ENCODE measurements at places on chromosomes 3 and 15.

DNA sequence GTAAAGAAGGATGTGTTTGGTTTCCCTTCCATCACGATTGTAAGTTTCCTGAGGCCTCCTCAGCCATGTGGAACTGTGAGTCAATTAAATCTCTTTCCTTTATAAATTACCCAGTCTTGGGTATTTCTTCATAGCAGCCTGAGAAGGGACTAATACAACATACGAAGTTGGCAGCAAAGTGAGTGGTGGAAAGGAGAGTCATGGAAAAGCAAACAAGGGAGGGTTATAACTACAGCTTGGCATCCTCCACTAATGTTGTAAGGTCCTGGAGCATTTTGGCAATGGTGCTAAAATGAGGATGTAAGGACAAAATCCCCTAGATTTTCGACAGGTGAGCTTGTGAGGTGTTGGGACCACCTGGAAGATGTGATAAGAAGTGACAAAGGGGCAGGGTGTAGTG, 5.8 kb upstream of the TMEM41A start:
- no peak for DNase-seq

DNA sequence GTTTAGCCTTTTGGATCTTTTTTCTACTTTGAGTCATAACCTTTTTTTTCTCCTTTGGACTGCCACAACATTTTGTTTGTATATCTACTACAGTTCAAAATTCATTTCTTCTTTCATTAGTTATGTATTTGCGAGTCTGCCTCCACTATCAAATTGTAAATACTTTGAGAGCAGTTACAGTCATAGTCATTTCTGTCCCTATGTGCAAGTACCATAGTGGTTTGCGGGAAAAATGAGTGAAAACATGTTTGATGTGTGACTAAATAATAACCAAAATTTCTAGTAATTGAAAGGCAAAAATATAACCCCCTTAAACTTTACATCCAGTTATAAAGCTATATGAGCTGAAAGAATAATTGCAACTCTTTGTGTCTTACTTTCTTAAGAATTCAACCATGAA, 45.8 kb upstream of the CCDC50 start:
- DNase-seq: no peak

DNA sequence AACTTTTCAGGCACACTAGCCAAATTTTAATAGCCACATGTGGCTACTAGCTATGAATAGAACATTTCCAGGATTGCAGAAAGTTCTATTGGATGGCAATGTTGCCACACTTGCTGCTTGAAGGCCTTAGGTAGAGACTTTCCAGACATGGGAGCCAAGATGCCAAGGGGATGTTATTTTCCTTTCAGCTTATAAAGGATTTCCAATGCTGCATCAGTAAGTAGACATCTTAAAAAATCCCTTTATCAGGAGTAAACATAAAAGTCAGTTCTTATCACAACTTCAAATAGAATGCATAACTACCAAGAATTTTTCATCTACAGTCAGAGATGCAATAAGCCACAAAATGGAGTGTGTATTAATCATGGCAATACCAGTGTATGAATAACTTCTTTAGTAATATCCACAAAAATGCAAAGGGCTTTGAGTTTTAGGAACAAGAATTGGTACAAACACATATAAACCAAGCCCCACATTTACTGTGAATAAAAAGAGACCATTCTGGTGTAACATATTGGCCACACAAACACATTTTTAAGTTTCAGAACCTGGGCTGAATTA, 457.1 kb upstream of the ADAMTS9 start:
- no peak for DNase-seq

GRCh38 chr3:152737021-152737908, 97.7 kb upstream of the P2RY1 start:
- no peak for DNase-seq

DNA sequence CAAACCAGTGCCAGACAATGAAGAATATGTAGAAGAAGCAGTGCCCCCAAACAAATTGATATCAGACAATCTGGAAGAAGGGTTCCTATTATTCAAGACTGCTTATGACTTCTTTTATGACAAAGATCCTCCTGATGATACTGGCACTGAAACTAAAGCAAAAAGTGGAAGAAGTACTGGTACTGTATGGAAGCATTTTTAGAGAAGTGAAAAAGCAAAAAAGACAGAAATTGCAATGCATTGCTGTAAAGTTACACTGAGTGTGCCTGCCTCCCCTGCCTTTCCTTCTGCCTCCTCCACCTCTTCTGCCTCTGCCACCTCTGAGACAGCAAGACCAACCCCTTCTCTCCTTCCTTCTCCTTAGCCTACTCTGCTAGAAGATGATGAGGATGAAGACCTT, 167.6 kb downstream of the PLCL2 start:
- no peak for DNase-seq

- no peak for DNase-seq
Measured at GRCh38 chr15:31161951-31162350, 60.4 kb upstream of the TRPM1 start.

GRCh38 chr15:78216276-78217104, 17.9 kb downstream of the ACSBG1 start:
- no peak for DNase-seq

DNA sequence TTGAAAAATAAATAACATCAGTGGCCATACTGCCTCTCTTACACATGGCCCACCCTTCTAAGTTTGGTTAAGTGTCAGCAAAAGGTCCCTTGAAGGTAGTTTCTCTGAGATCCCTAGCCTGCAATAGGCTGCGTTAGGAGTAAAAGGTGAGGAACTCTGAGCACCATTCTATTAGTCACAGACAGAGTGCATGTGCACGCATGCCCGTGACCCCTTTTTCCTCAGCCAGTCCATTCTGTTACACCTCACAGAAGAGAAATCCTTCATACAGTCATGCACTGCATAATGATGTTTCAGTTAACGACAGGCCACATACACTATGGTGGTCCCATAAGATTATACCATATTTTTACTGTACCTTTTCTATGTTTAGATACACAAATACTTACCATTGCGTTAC, 12.5 kb downstream of the RCCD1 start:
- no peak for DNase-seq

GRCh38 chr3:128111147-128111546, 12.5 kb downstream of the RUVBL1 start:
- DNase-seq: no peak

- no peak for DNase-seq
Measured at GRCh38 chr15:95875121-95875643, 455.3 kb upstream of the NR2F2 start.

DNA sequence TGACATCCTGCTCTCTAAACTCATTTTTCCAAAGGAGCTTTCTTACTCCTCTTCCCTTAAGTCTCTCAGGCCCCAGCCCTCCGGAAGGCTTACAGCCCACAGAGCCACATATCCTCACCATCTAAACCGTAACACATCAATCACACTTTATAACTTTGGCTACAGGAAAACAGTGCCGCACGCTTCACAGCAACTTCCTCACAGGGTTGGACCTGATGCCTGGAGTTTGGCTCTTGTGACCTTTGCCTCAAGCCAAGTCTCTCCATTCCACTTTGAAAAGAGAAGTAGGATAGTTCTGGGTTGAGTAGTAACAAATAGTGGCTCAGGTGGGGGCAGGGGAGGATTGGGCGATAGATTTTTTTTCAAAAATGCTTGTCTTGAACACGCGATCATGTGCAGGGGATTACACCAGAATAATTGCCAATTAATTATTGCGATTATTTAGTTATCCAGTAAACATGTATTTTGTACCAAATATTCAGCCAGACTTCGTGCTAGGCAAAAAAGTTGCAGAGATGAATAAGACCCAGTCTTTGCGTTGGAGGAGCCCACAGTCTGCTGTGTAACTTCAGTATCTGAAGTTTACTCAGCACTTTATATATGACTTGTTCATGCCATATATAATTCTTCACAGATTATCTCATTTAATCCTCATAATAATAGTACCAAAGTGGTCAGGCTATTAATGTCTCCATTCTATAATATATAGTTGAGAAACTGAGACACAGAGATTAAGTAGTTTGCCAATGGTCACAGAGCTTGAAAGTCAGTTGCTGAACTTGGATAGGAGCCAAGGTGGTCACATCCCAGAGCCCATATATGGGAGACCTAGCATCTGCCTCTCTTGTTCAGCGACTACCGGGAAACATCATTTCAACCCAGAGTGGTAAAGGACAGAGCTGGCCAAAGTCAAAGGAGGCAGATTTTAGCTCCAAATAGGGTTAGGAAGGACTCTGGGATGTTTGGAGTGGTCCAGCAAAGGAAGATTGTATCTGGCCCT, 2.4 kb upstream of the ETV5 start:
- DNase-seq: no peak

DNA sequence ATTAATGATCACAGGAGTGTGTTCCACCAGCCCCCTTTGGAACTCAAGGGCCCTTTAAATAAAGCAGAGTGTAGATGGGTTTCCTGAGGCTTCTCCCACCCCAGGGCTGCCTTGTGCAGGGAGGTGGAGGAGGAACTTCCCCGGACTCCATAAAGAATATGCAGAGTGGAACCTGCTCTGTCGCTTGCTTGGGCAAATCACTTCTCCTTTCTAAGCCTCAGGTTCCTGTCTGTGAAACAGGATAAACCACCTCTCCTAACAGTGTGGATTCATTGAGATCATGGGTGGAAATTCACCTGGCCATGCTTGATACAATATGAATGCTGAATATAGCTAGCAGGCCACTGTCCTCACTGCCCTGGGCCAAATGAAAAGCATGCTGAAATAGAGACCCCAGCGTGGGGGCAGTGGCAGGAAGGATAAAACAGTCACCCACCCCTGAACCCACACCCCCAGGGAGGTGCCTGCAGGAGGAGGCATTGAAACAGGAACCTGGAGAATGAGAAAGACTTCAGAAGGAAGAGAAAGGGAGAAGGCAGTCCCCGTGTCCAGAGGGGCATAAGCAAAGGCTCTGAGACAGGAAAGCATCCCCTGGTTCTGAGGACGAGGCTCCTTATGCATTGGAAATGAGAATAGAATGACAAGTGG, 41.1 kb upstream of the CHRNB4 start:
- no peak for DNase-seq

- no peak for DNase-seq
Measured at GRCh38 chr3:146536681-146537080, 7.7 kb downstream of the PLSCR1 start.

DNA sequence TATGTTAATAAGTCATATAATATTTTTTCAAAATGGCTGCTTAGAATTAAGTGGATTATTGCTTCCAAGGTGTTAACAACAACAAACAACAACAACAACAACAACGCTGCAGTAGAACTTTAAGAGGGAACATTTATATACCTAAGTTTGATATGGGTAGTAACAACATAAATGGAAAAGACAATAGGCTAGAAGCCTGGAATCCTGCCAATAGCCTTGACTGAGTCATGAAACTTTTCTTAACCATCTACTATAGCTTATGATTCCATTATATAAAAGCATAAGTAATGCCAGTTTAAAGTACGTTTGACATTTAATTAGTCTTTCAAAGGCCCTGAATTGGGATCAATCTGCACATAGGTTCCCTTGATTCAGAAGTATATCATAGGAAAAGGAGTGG, 31.2 kb downstream of the SATB1 start:
- no peak for DNase-seq

DNA sequence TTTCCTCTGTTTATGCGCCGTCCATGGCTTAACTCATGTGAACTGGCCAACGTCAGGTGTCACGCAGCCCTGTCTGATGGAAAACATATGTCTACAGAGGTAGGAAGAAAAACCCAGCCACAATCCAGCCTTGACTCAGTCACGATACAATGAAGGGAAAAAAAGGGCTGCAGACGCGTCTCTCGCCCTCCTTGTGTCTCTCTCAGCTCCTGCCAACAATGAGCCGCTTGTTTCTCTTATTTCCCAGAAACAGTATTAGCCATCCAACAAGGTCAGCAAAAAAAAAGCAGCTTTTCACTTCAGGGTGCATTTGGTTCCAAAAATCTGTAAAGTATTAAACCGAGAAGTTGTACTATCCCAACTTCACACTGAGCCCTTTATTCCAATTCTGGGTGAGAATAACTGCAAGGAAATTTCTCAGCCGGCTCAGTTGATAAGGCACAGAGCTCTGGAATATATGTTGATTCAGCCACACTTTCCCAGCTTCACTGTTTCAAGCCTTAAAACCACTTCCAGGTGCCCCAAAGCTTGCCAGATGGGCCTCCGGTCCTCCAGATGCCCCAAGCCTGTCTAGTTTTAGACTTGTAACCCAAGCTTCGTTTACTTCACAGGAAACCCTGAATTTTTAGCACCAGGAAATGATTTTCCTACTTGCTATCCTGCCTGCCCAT, 79.4 kb downstream of the TM4SF4 start:
- DNase-seq: no peak

DNA sequence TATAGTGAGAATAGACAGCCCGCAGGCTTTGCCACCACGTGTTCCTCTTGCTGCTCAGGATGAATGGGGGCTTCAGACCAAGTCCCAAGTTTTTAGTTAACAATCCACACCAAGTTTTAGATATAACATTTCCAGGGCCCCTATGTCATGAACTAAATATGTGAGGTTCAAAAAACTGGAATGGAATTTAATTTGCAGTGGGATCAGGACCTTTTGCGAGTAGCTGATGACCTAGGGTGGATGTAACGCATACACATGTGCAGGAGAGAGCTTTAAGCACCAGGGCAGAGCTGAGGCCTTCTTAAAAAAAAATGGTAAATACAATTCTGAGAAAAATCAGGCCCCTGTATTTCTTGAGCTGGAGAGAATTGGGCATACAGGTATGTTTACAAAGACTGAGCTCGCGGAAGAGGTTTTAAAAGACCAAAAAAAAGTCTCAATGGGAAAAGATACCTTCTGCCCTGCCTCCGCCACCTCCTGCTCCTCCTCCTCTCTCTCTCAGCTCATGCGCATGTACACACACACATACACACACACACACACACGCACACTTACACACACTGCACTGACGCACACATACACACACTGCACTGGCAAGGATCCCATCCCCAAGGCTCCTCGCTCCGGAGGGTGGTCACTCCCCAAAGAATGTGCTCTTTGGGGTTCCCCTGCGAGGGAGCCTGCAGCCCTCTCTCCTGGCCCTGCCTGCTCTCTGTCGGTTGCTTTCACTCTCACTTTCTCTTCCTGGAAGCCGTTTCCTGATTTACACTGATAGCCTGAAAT, 48.2 kb upstream of the IGF1R start:
- DNase-seq: peak; percentile 7

- no peak for DNase-seq
Measured at GRCh38 chr15:55518641-55519040, 10.6 kb upstream of the DNAAF4 start.

- no peak for DNase-seq
Measured at GRCh38 chr3:152396867-152397266, 128.1 kb downstream of the MBNL1 start.

DNA sequence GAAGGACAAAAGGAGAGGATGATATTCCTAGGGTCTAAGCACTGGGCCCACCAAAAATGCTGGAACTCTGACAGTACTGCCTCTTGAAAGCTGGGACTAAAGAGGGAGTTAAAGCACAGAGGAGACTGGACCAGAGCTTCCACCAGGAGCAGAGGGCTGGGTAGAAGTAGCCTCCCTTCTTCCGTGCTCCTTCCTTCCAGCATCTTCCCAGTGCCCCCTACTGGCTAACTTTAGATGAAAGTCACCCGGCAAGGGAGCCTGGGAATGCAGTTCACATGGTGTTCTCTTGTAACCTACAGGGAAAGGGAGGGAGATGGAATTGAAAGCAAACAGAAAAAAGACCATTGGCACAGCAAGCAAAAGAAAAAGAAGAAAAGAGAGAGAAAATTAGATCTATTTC, 106.1 kb upstream of the COL8A1 start:
- no peak for DNase-seq

Data from activated CD4-positive, alpha-beta T cell treated with anti-CD3 and anti-CD28 coated beads for 24 hours (primary cell).